ENCODE measurements at places on chromosomes 1 and 21.
A peak's percentile ranks its signal among the peaks of the same experiment; 100 is the strongest.

- no peaks in the 10 kb centered on the region for H3K36me3 ChIP-seq
- no peak overlapping the region for H3K27ac ChIP-seq
- DNase-seq = no peak
- H3K27me3 ChIP-seq = no peaks in the 10 kb centered on the region
Observed at GRCh38 chr1:163093579-163093978, 24.4 kb downstream of the RGS4 start.

- peaks cover 33% of the 10 kb centered on the region for H3K4me1 ChIP-seq
- H3K36me3 ChIP-seq = peaks cover 39% of the 10 kb centered on the region
- DNase-seq = no peak
- H3K27me3 ChIP-seq = no peaks in the 10 kb centered on the region
- no peak overlapping the region for H3K4me3 ChIP-seq
Observed at GRCh38 chr1:92301021-92301420, 2.2 kb downstream of the RPAP2 start.

DNA sequence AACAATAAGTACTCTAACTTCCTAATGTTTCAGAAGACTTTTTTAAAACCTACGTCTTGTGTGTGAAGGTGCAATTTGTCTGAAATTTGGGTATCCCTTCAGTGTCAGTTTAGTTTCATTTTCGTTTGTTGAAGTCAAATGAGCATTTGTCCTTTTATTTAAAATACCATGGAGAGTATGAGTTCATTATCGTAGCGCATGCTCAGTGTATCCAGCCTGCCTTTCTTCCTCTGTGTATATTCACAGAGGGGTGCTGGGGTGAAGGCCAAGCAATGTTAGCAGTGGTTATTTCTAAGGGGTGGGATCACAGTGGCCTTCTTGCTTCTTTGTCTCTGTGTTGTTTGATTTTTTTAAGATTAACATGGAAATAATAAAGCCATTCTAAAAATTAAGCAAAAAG lies 43.2 kb downstream of the CNN3 start:
- H3K27ac ChIP-seq = peak overlapping the region; percentile 74
- DNase-seq = peak; percentile 36
- peaks cover 4% of the 10 kb centered on the region for H3K36me3 ChIP-seq
- H3K4me1 ChIP-seq = peaks cover 12% of the 10 kb centered on the region
- no peaks in the 10 kb centered on the region for H3K27me3 ChIP-seq
- peak overlapping the region; percentile 11 for H3K4me3 ChIP-seq

DNA sequence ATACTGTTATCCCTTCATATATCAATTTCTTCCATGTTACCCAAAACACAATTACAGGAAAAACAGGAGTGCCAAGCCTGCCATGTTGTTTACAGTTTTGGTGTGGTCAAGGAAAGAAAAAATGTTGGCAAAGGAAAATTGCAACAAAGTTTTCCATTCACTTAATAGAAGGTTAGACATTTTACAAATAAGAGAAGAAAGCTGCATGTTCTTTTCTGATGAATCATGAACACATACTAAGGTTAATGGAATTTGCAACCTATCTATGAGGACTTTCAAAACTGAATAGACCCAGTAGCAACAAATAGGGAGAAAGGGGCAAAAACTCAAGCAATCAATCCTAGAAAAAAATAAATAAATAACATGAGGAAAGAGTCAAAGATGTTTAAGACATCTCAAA lies 556.7 kb downstream of the DPYD start:
- H3K27ac ChIP-seq = no peak overlapping the region
- H3K27me3 ChIP-seq = no peaks in the 10 kb centered on the region
- H3K36me3 ChIP-seq = peaks cover 6% of the 10 kb centered on the region
- DNase-seq = no peak
- no peaks in the 10 kb centered on the region for H3K4me1 ChIP-seq

DNA sequence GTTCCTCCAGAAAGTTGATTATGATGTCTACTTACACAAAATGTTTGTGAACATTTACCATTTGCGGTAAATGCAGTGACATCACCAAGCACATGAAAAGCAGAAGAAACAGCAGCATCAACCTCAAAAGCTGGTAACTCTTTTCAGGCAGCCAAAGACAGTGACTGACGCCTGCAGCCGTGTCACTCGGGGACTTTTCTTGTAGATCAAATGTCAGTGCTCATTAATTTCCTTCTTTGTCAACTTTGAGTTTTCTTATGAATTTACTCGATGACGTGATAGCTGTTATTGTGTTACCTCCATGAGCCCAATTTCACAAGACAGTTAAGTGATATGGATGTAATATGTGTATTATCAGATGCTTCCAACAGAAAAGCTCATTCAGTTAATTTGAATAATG lies 92.5 kb downstream of the RIPK4 start:
- peaks cover 31% of the 10 kb centered on the region for H3K27me3 ChIP-seq
- no peak overlapping the region for H3K4me3 ChIP-seq
- no peaks in the 10 kb centered on the region for H3K36me3 ChIP-seq

GRCh38 chr1:89939059-89939570 lies 55.8 kb upstream of the ZNF326 start:
- no peak overlapping the region for H3K27ac ChIP-seq
- no peak overlapping the region for H3K4me3 ChIP-seq
- no peak for DNase-seq
- H3K27me3 ChIP-seq = no peaks in the 10 kb centered on the region

DNA sequence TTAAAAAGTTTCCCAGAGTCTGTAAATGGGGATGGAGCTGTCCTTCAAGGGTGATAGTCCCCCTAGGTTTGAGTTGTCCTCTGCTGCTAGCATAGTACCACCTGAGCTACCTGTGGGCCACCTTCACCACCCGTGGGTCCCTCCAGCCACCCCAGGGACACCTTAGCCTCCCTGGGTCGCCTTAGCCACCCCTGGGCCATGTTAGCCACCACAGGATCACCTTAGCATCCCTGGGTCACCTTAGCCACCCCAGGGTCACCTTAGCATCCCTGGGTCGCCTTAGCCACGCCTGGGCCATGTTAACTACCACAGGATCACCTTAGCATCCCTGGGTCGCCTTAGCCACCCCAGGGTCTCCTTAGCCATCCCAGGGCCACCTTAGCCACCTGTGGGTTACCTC lies 67.1 kb downstream of the ADARB1 start:
- DNase-seq = no peak
- H3K4me1 ChIP-seq = peaks cover 12% of the 10 kb centered on the region
- no peaks in the 10 kb centered on the region for H3K27me3 ChIP-seq
- H3K36me3 ChIP-seq = peaks cover 10% of the 10 kb centered on the region
- H3K4me3 ChIP-seq = no peak overlapping the region

DNA sequence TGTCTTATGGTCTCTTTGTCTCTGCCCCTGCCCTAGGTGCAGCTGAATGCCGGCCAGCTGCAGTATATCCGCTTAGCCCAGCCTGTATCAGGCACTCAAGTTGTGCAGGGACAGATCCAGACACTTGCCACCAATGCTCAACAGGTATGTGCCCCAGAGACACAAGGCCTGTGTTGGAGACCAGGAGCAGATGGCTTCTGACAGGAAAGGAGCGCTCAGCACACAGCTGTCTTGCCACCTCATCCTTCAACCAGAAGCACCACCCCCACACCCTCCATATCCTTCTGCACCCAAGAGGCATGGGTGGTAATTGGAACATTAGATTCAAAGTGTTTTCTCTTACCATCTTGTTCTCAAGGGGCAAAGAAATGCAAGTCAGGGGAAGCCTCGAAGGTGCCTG lies 17.0 kb upstream of the KCNQ4 start:
- no peak overlapping the region for H3K4me3 ChIP-seq
- no peaks in the 10 kb centered on the region for H3K27me3 ChIP-seq
- peaks cover 64% of the 10 kb centered on the region for H3K4me1 ChIP-seq
- DNase-seq = no peak
- H3K36me3 ChIP-seq = peaks cover 78% of the 10 kb centered on the region

- H3K4me1 ChIP-seq = no peaks in the 10 kb centered on the region
- peaks cover 18% of the 10 kb centered on the region for H3K36me3 ChIP-seq
- no peaks in the 10 kb centered on the region for H3K27me3 ChIP-seq
- H3K27ac ChIP-seq = no peak overlapping the region
- no peak for DNase-seq
Observed at GRCh38 chr1:74766579-74766978, 33.6 kb downstream of the TYW3 start.

DNA sequence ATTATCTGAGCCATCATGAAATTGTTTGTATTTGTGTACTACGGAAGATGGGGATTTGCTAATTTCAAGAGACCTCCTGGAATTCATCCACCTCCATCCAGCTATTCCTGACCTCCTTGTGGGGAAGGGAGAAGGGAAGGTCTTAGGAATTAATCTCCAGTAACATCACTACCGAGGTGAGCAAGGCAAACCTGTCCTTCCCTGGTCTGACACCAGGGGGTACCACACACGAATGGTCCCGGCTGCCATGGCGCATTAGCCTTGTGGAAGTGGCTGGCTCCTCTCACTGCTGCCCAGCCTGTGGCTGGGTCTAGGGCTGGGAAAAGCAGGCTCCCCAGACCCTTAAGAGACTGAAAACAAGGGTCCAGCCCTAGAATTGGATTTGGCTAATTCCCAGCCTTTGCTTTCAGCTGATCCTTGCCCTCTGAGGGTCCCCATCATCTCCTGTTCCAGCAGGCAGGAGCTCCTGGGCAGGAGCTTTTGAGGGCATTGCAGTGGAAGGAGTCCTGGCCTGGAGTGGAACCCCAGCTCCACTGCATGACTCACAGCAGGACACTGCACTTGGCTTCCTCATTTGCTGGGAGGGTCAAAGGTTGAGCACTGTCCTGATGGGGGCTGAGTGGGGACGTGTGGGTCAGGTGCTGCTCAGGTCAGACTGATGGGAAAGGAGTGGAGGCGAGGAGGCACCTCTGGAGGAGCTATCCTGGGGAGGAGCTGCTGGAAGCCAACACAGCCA lies 34.8 kb downstream of the RIMS3 start:
- H3K27me3 ChIP-seq = no peaks in the 10 kb centered on the region
- H3K27ac ChIP-seq = peak overlapping the region; percentile 77
- H3K4me1 ChIP-seq = peaks cover 42% of the 10 kb centered on the region

GRCh38 chr1:93690921-93691789 lies 9.5 kb upstream of the BCAR3 start:
- peaks cover 10% of the 10 kb centered on the region for H3K27me3 ChIP-seq
- no peak overlapping the region for H3K4me3 ChIP-seq
- H3K4me1 ChIP-seq = peaks cover 16% of the 10 kb centered on the region
- H3K27ac ChIP-seq = no peak overlapping the region
- DNase-seq = no peak

DNA sequence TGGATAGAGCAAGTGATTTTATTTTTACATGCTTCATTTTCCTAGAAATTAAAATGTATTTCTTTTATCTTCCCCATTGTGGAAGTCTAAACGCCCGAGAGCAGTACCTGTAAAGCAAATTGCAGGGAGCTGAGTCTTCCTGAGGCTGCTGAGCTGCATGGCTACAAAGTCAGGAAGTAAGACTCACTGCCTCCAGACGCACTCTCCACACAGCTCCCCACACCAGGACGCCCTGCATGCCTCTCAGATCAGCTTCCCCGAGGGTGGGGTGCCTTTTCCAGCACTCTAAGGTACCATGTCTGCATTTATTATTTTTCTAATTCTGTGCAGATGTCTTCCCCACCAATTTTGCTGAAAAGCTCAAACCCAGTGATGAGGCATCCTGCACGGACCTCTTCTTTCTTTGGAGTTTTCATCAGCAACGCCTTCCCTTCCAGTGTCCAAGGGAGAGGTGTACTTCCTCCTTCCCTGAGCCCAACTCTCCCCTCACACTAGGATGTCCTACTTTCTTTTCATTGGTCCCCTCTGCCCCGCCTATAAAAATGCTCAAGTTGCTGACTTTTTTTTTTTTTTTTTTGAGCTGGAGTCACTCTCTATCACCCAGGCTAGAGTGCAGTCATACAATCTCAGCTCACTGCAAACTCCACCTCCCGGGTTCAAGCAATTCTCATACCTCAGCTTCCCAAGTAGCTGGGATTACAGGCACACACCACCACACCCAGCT lies 114.7 kb downstream of the PCNX2 start:
- peaks cover 57% of the 10 kb centered on the region for H3K36me3 ChIP-seq
- H3K4me1 ChIP-seq = peaks cover 8% of the 10 kb centered on the region
- H3K27ac ChIP-seq = no peak overlapping the region

DNA sequence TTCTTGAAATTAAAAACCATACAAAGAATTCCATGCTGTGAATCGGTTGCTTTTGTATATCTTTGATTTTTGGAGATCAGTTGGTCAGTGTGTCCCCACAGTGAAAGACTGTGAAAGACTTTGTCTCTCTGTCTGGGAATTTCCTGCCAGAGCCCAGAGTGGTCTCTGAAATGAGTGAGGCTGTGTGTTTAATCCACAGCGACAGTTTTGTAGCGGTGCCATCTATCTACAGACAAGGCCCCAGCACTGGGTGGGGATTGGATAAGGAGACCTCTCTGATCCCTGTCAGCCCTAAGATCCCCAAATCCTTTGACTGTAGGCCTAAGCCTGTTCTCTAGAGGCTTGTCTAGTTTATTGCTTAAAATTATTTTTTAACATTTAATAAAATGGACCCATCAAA lies 10.3 kb downstream of the GPR25 start:
- DNase-seq = no peak
- H3K27ac ChIP-seq = no peak overlapping the region
- H3K27me3 ChIP-seq = peaks cover 13% of the 10 kb centered on the region

DNA sequence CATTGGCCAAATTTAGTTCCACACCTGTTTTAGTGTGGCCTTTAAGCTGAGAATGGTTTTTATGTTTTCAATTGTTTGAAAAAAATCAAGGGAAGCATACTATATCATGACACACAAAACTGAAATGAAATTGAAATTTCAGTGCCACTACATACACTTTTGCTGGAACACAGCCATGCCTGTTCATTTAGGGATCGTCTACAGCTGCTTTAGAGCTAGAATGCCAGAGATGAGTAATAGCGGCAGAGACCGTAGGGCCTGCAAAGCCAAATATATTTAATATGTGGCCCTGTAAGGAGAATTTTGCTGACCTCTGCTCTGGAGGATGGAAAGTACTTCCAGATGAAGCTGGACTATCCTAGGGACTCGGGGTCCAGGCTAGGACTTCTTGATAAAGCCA lies 62.5 kb upstream of the LYST start:
- no peak for DNase-seq
- no peaks in the 10 kb centered on the region for H3K36me3 ChIP-seq
- H3K27me3 ChIP-seq = no peaks in the 10 kb centered on the region
- peaks cover 29% of the 10 kb centered on the region for H3K4me1 ChIP-seq

GRCh38 chr1:213852107-213852506 lies 135.7 kb upstream of the PROX1 start:
- H3K27me3 ChIP-seq = no peaks in the 10 kb centered on the region
- DNase-seq = peak; percentile 22
- H3K4me1 ChIP-seq = peaks cover 8% of the 10 kb centered on the region
- H3K36me3 ChIP-seq = no peaks in the 10 kb centered on the region
- H3K4me3 ChIP-seq = no peak overlapping the region
